Stimulated activated CD4-positive, alpha-beta T cell treated with anti-CD3 and anti-CD28 coated beads, Interleukin-1b, Interleukin-23, amount 100 ng/mL, for 4 hours (primary cell): ENCODE measurements at places on chromosomes 1 and 21.

- no peak for DNase-seq
Measured at GRCh38 chr1:85360730-85361493, 84.5 kb upstream of the BCL10 start.

- DNase-seq = no peak
Measured at GRCh38 chr1:231032963-231033362, 7.1 kb downstream of the FAM89A start.

- no peak for DNase-seq
Measured at GRCh38 chr21:44702973-44703730, 6.2 kb downstream of the KRTAP10-12 start.

- DNase-seq = no peak
Measured at GRCh38 chr1:27887215-27888021, 15.1 kb downstream of the THEMIS2 start.

DNA sequence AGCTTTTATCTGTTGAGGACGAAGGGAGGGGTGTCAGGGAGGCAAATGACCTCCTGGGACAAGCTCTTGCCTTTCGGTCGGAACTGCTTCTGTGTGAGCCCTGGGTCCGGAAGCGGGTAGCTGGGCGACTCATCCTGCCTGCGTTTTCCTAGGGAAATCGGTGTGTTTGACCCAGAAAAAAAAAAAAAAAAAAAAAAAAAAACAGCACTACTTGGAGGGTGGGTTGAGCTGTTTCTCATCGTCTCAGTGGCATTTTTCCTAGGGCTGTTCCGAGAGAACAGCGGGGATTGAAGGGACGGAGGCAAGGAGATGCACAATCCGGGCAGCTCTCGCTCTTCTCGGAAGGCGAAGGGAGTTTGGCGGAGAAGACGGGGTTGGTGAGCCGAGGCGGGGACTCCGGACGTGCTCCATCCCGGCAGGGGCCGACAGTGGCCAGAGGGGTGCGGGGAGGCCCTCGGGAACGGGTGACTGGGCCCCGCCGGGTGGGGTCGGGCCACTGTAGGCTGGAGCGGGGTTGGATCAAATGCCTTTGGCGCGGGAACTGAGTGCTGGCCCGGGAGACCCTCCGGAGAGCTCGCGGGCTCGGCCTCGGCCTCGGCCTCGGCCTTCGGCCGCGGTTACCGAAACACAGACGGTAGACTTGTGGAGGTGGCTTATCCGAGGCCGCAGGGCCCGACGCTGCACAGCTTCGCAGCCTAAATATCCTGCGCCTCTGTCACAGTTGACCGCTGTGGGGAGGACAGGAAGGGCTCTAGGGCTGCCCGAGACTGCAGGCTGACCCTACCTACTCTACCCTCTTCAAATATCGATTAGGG lies 2.4 kb upstream of the BARHL2 start:
- no peak for DNase-seq

- no peak for DNase-seq
Measured at GRCh38 chr1:2523191-2523890, 3.1 kb downstream of the PANK4 start.

DNA sequence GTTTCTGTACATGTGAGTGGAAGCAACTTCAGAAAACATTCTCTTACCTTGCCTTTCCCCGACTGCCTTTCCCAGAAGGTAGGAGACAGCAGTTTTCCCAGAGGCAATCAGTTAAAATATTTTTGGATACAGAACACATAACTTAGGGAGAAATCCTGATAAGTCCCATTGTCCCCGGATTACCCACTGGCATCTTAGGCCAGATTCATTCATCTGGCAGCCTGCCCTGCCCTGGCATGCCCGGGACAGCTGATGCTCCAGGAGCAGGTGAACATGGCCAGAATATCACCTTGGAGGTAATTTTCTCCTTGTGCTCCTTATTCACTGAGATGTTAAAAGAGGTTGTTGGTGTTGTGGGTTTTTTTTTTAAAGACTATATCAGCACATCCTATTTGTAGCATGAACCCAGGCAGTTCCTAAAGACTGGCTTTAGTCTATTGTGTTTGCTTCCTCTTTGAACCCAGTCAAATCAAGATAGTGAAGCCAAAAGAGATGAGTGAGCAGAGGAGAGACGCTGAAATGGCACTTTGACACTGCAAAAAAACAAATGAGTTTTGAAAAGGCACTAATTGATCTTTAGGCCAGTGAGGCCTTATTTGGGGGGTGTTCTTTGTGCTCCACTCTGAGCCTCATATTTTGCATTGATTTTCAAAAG lies 139.6 kb downstream of the PLPP3 start:
- DNase-seq = no peak

DNA sequence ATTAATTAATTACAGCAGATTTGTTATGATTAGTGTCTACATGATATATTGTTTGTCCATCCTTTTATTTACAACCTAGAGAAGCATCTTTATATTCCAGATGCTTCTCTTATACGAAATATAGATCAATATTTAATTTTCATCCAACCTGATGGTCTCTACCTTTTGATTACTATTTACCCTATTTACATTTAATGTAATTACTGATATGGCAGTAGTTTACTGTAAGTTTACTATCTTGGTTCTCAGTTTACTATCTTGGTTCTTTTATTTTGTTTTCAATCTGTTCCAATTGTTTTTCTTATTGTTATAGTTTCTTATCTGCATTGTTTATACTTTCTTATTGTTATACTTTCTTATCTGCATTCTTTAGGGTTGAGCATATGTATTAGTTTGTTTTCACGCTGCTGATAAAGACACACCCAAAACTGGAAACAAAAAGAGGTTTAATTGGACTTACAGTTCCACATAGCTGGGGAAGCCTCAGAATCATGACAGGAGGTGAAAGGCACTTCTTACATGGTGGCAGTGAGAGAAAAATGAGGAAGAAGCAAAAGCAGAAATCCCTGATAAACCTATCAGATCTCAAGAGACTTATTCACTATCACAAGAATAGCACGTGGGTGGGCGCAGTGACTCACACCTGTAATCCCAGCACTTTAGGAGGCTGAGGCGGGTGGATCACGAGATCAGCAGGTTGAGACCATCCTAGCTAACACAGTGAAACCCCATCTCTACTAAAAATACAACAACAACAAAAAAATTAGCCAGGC lies 28.9 kb downstream of the FAF1 start:
- no peak for DNase-seq
